ENCODE measurements at places on chromosomes 4 and X.

DNA sequence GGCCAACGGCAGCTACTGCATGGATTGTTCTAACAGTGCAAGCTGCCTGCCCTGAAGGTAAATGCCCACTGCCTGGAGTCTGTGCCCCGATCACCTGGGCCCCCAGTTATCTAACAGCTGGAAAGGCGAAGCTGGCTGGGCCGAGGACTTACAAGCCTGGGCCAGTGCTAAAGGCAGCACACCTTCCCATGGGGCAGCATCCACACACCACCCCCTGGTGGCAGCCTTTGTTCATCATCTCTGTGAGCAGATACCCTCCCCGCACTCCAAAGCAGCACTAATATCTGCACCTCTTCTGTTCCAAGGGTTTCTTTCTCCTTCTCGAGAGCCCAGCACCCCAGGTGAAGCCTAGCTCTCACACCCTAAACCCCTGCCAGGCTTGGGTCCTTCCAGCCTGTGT is 7.6 kb downstream of the SLC2A9 start:
- no peak for DNase-seq

- no peak for DNase-seq
Observed at GRCh38 chr4:11593576-11594116, 165.0 kb upstream of the HS3ST1 start.

DNA sequence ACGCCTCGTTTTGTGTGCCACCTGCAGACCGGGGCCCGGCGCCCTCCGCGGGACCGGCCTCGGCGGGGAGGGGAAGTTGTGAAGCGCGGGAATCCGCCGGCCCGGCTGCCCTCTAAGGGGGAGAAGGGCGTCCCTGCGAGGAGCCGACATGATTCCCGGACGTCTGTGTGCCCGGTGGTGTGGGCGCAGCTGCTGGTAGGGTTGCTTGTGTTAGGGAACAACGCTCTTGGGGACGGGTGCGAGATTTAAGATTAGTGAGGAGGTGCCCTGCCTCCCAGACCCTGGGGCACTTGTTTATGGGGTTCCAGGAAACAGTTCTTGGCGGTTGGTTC is 627 bp downstream of the CDKN2AIP start:
- DNase-seq = no peak

GRCh38 chr4:174444390-174444789 is 77.9 kb downstream of the HPGD start:
- DNase-seq = no peak

GRCh38 chr4:88621763-88622327 is 29.6 kb downstream of the HERC3 start:
- no peak for DNase-seq

DNA sequence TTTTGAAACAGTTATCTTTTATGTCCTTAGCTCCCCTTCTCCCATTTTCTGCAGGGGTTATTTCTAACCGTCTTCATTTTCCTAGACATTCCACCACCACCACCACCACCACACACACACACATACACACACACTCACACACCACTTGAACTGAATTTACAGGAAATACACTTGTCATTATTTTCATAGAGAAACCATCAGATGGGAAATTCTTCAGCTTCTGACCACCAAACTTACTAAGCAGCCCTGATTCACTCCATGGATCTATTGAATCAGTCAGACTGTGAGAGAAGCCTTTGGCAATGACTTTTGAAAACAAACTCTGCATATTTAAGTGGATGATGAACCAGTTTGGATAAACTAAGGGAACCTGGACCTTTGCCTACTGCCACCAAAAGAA is 210.1 kb upstream of the NHS start:
- no peak for DNase-seq

- no peak for DNase-seq
Observed at GRCh38 chr4:30763321-30763727, 43.2 kb downstream of the PCDH7 start.

DNA sequence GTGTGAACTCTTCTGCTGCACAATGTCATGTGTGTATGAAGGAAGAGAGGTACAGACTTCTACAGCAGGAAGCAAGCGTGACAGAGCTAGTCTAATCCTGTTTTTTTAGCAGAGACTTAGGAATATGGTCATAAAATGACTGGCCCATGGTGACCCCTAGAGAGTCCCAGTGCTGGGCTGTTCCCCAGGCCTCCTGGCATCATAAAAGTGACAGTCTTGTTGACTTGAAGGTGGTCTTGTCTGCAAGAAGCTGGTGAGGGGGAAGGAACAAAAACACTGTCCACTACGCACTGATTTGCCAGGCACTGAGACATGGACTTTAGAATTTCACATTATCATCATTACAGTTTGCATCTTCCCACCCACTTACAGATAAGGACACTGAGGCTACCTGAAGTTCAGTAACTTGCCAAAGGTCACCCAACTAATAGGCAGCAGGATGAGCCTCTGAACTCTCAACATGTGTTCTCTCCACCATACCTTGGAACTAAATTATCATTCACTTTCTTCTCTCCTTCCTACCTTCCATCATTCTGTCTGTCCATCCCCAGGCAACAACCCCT is 63.0 kb downstream of the HADH start:
- no peak for DNase-seq

DNA sequence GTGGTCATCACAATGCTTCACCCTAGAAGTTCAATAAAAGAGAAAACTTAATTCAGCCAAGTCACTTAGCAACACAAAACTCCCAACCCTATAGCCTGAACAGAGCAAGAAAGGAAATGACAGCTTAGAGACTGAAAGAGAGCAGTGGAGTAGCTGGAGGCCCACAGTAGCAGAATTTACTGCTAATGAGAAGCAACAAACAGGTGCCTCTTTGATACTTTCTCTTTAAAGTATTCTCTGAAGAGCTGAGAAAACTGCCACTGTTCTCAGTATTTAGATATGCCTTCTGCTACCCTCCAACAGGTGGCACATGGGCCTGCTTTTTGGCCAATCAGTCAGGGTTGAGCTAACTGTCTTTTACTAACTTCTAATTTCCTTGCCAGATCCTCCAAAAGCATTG is 240.0 kb downstream of the GPC3 start:
- DNase-seq = no peak

GRCh38 chr4:128675083-128675482 is 134.4 kb upstream of the JADE1 start:
- DNase-seq = no peak

GRCh38 chr4:79288185-79288584 is 37.7 kb downstream of the NAA11 start:
- no peak for DNase-seq

DNA sequence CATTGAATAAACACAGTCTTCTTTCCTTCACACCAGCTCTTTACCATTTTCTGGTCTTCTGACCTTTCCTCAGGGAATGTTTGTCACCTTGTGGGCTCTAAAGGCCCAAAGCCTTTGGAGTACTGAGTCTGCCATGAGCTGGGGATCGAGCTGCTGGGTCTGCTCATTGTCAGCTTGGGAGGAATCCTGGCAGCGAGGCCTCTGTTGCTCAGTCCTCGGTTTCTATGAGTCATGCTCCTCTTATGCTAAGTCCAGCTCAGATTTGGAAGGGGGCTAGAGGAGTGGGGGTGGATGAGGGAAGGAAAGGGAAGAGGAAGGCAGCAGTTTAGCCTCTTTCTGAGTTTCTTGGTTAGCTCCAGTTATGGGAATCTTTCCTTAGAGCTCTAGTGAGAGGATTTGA is 31.1 kb downstream of the NHSL2 start:
- DNase-seq = no peak

GRCh38 chrX:129779747-129780146 is at the start of gene SASH3:
Gene SASH3 (plus strand): TSS chrX:129779949. CDS start chrX:129780098, 149 bp downstream.
- DNase-seq = no peak

DNA sequence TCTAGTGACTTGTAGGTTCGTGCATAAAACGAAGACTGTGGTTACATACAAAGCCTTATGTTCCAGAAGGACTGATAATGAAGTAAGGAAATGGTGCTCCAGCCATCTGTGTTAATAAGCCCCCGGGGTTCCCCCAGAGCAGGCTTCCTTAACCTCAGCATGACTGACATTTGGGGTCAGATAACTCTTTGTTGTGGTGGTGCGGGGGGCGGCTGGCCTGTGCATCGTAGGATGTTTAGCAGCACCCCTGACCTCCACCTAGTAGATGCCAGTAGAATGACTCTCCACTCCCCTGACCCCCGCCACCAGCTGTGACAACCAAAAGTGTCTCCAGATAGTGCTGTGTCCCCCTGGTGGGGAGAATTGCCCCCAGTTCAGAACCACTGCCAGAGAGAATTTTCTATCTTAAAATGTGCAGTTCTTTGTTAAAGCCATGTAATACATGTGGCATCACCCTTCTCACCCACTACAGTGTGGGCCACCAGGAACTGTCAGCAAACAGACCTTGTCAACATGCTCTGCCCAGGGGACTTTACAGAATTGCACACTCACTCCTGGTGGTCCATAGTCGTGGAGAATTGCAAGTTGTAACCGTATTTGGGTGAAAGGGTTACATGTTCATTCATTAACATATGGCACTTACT is 7.5 kb downstream of the SH3KBP1 start:
- DNase-seq = no peak
